ENCODE measurements at places on chromosomes 1 and 21.
A peak's percentile ranks its signal among the peaks of the same experiment; 100 is the strongest.

DNA sequence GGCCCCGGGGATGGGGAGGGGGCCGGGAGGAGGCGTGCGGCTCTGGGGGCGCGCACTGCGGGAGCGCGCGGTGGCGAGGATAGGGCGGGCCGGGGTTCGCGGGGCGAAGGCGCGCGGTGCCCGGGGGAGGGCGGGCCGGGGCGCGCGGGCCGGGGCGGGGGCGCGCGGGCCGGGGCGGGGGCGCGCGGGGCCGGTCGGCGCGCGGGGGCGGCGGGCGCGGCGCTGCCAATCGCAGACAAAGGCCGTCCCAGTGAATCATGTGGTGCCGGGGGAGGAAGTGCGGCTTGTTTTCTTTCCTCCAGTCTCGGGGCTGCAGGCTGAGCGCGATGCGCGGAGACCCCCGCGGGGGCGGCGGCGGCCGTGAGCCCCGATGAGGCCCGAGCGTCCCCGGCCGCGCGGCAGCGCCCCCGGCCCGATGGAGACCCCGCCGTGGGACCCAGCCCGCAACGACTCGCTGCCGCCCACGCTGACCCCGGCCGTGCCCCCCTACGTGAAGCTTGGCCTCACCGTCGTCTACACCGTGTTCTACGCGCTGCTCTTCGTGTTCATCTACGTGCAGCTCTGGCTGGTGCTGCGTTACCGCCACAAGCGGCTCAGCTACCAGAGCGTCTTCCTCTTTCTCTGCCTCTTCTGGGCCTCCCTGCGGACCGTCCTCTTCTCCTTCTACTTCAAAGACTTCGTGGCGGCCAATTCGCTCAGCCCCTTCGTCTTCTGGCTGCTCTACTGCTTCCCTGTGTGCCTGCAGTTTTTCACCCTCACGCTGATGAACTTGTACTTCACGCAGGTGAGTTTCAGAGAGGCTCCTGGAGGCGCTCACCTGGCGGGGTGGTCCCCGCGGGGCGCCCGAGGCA is at the start of gene GPR137B:
Gene GPR137B, plus strand, starts transcription at position 287 of the 851 bp plus-strand sequence. Its CDS starts 84 bp downstream, at position 371.
- H3K4me3 ChIP-seq = peak within 1 kb of the TSS; percentile 70
- peak within 1 kb of the TSS; percentile 77 for H3K27ac ChIP-seq
- H3K36me3 ChIP-seq = no peaks in the 10 kb centered on the region
- peaks cover 36% of the 10 kb centered on the region for H3K27me3 ChIP-seq
- DNase-seq = peak; percentile 11

GRCh38 chr1:154496383-154496782 is 5.6 kb upstream of the TDRD10 start:
- H3K27ac ChIP-seq = peak overlapping the region; percentile 62
- H3K4me1 ChIP-seq = peaks cover 5% of the 10 kb centered on the region
- no peaks in the 10 kb centered on the region for H3K36me3 ChIP-seq
- H3K27me3 ChIP-seq = no peaks in the 10 kb centered on the region
- no peak for DNase-seq

- no peaks in the 10 kb centered on the region for H3K4me1 ChIP-seq
- no peaks in the 10 kb centered on the region for H3K36me3 ChIP-seq
- peak overlapping the region; percentile 30 for H3K27ac ChIP-seq
- no peak for DNase-seq
- no peaks in the 10 kb centered on the region for H3K27me3 ChIP-seq
- H3K4me3 ChIP-seq = peak overlapping the region; percentile 63
These were observed 14.5 kb downstream of the HHAT start for GRCh38 chr1:210342986-210343780.

DNA sequence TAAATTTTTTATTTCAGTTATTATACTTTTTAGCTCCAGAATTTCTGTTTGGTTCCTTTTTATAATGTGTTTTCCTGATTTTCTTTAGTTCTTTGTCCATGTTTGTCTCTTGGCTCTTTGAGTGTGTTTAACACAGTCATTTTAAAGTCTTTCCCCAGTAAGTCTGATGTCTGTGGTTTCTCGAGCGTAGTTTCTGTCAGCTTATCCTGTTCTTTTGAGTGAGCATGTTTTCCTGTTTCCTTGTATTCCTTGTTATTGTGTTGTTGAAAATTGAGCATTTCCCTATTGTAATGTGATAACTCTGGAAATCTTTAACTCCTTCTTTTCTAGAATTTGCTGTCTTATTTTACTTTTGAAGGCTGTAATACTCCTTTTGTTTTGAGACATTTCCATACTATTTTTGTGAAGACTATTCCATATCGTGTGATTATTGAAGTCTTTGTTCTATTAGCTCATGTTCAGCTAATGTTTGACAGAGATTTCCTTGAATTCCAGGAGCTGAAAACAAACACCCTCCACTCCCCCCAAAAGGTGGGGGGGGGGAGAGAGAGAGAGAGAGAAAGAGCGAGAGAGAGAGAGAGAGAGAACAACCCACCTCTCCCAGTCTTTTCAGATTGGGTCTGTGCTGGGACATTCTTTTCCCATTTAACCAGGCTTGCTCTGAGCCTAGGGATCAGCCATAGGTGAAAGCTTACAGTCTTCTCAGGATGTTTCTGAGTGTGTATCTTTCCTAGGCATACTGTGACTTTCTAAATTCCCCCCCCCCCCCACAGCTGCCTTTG is 38.3 kb downstream of the SDCCAG8 start:
- H3K27me3 ChIP-seq = no peaks in the 10 kb centered on the region
- H3K4me1 ChIP-seq = no peaks in the 10 kb centered on the region
- DNase-seq = no peak
- H3K27ac ChIP-seq = no peak overlapping the region

DNA sequence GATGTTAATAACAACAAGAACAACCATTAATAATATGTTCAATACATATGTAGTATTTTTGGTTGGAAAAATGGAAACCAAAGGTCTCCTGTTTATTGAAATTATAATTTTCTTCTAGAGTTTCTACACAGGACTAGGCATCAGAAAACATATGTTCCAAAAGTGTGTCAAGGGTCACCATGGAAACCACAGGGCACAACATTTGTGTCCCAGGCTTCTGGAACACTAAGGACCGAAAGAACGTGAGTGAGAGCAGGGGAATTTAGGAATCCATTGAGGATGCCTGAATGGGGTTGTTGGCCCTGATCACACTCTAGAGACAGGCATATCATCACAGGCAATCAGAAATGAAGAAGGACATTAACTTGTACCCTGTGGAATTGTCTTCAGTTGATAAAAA is 7.5 kb upstream of the CDC14A start:
- H3K27ac ChIP-seq = no peak overlapping the region
- H3K27me3 ChIP-seq = no peaks in the 10 kb centered on the region
- no peaks in the 10 kb centered on the region for H3K36me3 ChIP-seq
- no peaks in the 10 kb centered on the region for H3K4me1 ChIP-seq
- DNase-seq = no peak
- no peak overlapping the region for H3K4me3 ChIP-seq

GRCh38 chr21:39125752-39126485 is 57.3 kb downstream of the PSMG1 start:
- no peaks in the 10 kb centered on the region for H3K36me3 ChIP-seq
- H3K27me3 ChIP-seq = no peaks in the 10 kb centered on the region
- peak overlapping the region; percentile 60 for H3K27ac ChIP-seq
- peaks cover 17% of the 10 kb centered on the region for H3K4me1 ChIP-seq
- no peak for DNase-seq
- H3K4me3 ChIP-seq = no peak overlapping the region

DNA sequence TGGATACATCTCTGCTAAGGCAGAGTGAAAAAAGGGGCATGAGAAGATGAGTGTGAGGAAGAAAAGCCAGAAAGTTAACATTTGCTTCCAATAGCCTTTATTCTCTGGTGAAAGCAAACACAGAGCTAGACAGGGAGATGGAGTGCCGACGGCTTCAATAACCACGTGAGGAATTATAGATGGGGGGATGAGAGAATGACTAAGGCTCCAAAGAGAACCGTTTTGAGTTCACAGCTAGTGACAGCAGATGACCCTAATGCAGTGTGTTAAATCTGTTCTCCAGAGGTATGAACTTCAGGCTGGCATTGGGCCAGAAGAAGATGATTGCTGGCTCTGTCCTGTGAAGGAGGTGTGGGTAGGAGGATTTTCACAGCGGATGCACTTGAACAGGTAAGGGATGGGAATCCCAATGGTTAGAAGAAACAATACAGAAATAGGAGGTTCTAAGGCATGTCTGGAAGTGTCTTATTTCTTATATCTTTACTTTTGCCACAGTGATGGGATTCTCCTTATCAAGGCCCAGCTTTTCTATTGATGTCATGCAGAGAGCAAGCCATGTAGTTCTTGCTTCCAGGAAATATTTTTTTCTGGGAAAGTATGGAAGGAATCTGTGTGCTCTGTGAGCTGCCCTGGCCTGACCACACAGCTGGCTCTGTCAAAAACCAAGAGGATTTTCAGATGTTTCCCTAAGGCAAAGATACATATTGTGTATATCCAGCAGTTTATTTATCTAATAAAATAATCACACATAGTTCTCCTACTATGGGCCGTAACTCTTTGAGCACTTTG is 573.8 kb downstream of the LTN1 start:
- no peaks in the 10 kb centered on the region for H3K4me1 ChIP-seq
- no peak for DNase-seq
- no peaks in the 10 kb centered on the region for H3K27me3 ChIP-seq
- H3K36me3 ChIP-seq = no peaks in the 10 kb centered on the region
- no peak overlapping the region for H3K4me3 ChIP-seq

DNA sequence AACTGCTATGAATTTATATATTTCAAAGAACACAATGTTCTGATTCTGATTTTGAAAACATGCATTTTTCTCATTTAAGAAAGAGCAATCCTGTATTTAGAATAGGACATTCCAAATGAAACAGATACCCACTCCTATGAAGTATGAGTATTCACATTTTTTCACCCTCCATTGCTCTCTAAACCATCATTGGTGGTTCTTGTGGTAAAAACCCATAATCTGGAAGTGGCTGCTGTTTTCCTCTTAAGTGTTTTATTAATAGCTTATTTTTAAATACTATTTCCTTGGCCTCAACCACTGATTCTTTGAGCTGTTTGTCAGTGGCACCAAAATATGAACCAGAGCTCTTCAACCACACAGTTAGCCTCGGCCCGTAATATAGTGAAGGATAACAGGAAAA is 60.0 kb upstream of the ADAM30 start:
- H3K27ac ChIP-seq = no peak overlapping the region
- H3K4me3 ChIP-seq = no peak overlapping the region
- no peaks in the 10 kb centered on the region for H3K4me1 ChIP-seq
- H3K27me3 ChIP-seq = no peaks in the 10 kb centered on the region
- no peak for DNase-seq

- H3K4me1 ChIP-seq = no peaks in the 10 kb centered on the region
- H3K27ac ChIP-seq = no peak overlapping the region
- H3K27me3 ChIP-seq = no peaks in the 10 kb centered on the region
- DNase-seq = no peak
- no peaks in the 10 kb centered on the region for H3K36me3 ChIP-seq
These were observed 56.4 kb upstream of the ADORA3 start for GRCh38 chr1:111559736-111560279.

- no peak overlapping the region for H3K4me3 ChIP-seq
- no peak for DNase-seq
- H3K27me3 ChIP-seq = no peaks in the 10 kb centered on the region
- H3K4me1 ChIP-seq = peaks cover 18% of the 10 kb centered on the region
These were observed 2.9 kb downstream of the COL9A2 start for GRCh38 chr1:40313958-40314720.

DNA sequence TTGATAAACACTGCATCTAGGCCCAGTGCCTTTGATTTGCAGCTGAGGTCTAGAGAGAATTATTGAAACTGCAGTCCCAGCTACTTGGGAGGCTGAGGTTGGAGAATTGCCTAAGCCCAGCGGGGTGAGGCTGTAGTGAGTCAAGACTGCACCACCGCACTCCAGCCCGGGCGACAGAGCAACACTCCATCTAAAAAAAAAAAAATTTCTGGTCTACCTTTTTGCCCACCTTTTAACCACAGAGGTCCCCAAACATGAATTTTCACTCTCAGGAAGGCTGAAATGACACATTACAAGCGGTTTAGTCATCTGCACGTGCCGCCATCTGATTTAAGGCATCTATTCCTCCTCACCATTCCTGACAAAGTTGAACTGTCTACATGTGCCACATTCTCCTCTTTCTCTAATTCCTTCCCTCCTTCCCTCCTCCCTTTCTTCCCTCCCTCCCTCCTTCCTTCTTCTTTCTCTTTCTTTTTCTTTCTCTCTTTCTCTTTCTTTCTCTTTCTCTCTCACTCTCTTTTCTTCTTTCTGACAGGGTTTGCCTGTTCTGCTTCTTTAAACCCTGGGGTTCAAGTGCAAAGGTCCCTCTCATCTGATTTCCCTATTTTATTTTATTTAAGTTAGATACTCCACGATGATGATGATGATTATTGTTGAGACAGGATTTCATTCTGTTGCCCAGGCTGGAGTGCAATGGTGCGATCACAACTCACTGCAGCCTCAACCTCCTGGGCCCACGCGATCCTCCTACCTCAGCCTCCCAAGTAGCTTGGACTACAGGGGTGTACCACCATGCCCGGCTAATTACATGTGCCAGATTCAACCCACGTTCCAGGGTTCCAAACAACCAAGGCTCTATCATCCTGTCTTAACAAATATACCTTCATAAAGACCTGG is 3.0 kb upstream of the SOD1 start:
- H3K4me3 ChIP-seq = no peak overlapping the region
- DNase-seq = no peak
- peaks cover 2% of the 10 kb centered on the region for H3K36me3 ChIP-seq
- no peak overlapping the region for H3K27ac ChIP-seq

GRCh38 chr1:56045062-56045461 is 534.3 kb downstream of the PLPP3 start:
- H3K27ac ChIP-seq = no peak overlapping the region
- no peak for DNase-seq
- no peak overlapping the region for H3K4me3 ChIP-seq

DNA sequence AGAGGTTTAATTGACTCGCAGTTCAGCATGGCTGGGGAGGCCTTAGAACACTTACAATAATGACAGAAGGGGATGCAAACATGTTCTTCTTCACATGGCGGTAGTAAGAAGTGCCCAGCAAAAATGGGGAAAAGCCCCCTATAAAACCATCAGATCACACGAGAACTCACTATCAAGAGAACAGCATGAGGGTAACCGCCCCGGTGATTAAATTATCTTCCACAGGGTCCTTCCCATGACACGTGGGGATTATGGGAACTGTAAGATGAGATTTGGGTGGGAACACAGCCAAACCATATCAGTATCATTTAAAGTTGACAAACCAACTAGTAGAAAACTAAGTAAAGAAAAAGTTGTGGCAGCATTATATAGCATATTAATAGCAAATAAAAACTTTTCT is 71.3 kb upstream of the DNAJC6 start:
- no peaks in the 10 kb centered on the region for H3K36me3 ChIP-seq
- no peaks in the 10 kb centered on the region for H3K4me1 ChIP-seq
- H3K27ac ChIP-seq = no peak overlapping the region
